ENCODE measurements at places on chromosomes 2 and 18.

- peak; percentile 49 for DNase-seq
Measured at GRCh38 chr2:28408764-28409599, 16.3 kb downstream of the FOSL2 start.

DNA sequence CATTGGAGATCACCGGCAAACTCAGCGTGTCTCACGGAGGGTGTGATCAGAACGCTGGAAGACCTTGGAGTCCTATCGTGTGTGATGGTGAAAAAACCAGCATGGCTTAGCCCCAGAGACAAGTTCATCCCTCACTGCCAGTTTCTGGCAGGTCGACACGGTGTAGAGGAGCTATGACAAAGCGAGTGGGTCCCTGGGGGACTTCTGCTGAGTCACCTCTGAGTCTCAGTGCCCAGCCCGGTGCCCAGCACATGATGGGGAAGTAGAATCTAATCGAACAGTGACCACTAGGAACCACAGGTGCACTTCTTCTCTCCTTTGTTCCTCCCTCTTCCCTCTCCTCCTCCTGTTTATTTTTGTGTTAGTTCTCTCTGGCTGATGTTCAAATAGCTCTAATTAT, 45.9 kb upstream of the KCNF1 start:
- DNase-seq = no peak

GRCh38 chr2:10080536-10081304, 509 bp upstream of the CYS1 start:
- peak; percentile 26 for DNase-seq

- DNase-seq = no peak
Measured at GRCh38 chr2:236162882-236163470, 5.2 kb downstream of the GBX2 start.

DNA sequence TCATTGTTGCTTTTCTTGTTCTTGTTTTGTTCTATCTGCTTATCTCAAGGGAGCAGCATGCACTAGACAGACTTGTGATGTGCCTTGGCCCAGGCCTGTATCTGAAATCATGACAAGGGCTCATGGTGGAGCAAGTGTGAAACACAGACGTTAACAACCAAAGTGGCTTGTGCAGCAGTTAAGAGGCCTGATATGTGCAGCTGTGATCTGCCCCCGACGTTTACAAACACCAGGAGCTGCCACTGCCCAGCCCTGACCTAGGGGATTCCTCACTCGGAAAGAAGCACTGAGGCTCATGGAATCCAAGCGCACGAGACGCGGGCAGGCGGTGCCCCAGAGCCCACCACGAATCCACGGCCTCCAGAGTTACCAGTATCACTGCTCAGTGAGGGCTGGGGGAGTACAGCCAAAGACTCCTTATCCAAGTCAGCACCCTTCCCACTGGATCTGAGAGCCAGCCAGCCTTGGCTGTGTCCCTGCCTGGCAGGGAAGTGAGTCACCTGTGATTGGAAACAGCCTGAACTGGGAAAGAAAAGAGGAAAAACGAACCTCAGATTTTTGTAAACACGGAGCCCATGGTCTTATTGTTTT, 62.3 kb upstream of the SNTG2 start:
- no peak for DNase-seq

- no peak for DNase-seq
Measured at GRCh38 chr18:8752329-8752728, 47.0 kb downstream of the MTCL1 start.

GRCh38 chr2:208671886-208672680, 265.5 kb downstream of the PTH2R start:
- DNase-seq = no peak

- DNase-seq = no peak
Measured at GRCh38 chr2:131425231-131425941, 50.5 kb upstream of the TUBA3D start.

DNA sequence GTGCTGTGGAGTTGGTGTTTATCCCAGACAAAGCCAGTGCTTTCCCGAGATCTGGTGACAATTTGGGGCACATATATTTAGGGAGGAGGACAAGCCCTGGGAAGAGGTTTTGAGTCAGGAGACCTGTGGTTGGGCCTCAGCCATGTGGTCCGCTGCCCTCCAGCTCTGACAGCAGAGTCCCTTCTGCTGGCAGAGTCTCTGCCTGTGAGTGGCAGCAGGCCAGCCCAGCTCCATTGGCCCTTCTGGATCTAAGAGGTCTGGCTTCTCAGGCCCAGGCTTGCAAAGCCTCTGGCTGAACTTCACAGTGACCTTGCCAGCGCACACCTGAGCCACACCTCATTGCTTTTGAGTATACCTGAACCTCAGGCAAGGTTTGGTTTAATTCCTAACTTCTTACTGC, 115.3 kb downstream of the BCL2L11 start:
- DNase-seq = no peak

- DNase-seq = no peak
Measured at GRCh38 chr2:223607476-223607875, 5.3 kb upstream of the SCG2 start.

DNA sequence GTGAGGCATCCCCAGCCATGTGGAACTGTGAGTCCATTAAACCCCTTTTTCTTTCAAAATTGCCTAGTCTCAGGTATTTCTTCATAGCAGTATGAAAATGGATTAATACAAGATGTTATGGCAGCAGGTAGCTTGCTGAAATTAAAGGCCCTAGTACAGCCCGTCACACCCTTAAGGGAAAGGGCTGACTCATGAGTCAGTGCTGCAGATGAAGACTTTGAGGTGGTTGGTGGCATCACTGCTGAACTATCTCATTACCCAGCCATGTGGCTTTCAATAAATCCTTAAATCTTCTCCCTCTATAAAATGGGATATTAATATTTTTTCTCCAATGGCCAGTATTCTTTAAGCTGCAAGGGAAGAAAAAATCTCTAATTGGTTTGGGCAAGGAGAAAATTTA, 226.1 kb upstream of the CCDC68 start:
- DNase-seq = no peak

DNA sequence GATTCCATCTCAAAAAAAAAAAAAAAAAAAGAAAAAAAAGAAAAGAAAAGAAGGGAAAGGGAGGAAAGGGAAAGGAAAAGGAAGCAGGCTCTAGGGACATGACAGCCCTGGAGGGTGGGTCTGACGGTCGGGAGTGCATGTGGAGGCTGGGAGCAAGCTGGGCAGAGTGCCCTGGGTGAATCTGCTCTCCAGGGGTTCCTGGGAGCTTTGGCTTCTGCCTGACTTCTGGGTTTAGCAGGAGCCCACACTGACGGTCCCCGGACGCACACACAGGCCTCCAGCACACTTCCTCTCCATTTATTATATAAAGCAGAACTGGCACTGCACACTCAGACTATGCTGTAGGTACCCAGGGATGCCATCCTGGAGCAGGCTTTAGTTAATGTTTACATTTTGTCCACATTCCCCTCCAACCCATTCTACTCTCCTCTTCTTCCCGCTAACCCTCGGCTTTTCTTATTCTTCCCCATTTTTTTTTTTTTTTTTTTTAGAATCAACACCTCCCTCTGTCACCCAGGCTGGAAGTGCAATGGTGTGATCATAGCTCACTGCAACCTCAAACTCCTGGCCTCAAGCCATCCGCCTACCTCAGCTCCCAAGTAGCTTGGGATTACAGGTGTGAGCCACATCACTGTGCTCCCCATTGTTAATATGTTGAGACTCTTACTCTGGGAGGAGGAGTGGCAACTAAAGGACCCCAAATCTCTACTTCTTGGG, 151.1 kb upstream of the SLC1A4 start:
- no peak for DNase-seq

DNA sequence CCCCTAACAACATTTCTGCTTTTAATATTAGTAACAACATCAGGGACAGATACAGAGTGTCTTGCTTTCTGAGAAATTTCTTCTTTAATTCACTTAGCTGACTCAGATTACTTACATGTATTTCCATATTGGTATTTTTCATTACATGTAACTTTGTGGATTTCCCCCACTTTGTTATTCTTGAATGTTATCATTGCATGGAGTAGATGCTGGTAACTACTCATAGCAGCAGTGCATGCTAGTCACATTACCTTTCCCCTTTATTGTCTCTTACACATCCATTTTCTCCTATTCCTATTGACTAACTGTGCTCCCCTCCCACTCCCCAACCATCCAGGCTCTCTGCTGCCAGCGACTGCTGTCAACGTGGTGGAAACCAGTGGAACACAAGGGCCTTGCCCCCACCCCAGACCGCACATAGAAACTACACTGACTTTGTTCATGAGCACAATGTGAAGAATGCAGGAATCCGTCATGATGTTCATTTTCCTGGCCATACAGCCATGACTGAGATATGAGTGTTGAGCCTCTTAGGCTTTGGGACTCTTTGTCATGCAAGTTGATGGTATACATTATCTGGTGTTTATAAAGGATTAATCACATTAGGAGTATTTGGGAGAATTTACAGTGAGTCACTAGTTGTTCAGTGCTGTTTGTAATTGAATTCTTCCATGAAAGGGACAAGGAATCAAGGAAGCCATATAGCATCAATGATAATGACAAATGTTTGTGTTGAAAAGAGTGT, 91.0 kb downstream of the EPB41L5 start:
- DNase-seq = no peak

DNA sequence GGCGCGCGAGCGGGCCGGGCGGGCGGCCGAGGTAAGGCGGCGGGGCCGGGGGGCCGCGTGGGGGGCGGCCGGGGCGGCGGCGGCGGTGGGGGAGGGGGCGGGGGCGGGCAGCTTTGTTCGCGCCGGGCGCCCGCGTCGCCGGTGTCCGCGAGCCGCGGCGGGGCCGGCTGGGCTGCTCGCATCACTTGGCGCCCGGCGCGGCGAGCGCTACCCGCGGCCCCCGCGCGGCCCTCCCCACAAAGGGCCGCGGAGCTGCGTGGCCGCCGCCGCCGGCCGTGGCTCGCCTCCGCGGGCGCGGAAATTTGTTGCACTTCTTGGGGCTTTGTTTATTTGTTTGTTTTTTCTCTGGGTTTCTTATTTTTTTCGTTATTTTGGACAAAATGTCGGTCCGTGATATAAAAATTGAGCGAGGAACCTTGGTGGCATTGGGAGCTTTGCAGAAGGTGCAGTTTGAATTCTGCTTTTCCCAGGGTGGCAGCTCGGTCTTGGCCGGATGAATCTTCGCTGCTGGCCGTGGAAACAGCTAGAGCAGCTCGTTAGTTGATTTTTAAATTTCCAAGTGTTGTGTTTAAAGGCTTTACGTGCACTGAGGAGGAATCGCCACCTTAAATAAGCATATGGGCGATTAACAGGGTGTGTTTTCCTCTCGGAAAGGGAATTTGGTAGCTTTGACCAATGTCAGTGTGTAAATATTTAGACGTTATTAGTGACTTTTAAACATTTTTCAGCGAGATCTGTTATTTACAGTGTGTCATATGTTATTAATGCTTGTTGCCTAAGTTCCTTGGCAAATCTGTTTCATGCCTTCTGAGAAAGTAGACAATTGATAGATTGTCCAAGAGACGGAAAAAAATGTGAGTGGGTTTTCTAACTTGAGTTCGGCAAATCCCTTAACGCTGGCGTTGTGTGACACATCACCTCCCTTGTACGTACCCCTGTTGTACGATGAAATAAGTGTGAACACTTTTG, 822 bp downstream of the UBE2E3 start:
- DNase-seq = no peak

DNA sequence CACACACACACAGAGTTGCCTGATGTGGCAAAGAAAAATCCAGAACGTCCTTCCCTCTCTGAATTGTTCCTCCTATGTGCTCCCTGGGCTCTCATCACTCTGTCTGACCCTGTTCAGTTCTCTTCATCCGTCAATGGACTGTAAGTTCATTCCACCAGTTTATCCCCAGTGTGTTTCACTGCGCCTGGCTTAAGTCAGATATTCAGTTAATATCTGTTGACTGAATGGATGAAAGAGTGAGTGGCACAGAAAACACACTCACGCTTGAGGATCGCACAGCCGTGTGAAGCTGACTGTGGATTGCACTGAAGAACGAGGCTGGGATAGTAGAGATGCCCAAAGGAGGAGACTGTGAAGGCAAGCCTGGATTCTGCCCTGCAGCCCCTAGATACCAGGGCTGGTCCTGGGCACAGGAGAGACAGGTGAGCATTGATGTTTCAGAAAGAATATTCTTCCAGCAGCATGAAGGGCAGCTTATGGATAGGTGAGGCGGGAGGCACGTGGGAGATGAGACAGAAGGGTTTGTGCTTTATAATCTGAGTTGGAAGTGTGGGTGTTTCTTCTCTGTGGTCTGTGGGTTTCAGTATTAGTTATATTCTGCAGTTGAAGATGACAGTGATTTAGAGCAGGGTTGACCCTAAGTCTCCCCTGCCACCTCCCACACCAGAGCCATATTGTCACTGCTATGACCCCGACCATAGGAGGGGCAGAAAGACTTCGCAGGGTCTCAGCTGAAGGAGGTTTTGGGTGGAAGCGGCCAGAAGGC, 129.9 kb downstream of the SOCS6 start:
- DNase-seq = no peak

- DNase-seq = no peak
Measured at GRCh38 chr2:36367895-36368353, 12.3 kb downstream of the CRIM1 start.

GRCh38 chr2:11388262-11389051, 44.0 kb upstream of the ROCK2 start:
- DNase-seq = no peak

- no peak for DNase-seq
Measured at GRCh38 chr2:182729710-182730339, 13.8 kb downstream of the DNAJC10 start.

DNA sequence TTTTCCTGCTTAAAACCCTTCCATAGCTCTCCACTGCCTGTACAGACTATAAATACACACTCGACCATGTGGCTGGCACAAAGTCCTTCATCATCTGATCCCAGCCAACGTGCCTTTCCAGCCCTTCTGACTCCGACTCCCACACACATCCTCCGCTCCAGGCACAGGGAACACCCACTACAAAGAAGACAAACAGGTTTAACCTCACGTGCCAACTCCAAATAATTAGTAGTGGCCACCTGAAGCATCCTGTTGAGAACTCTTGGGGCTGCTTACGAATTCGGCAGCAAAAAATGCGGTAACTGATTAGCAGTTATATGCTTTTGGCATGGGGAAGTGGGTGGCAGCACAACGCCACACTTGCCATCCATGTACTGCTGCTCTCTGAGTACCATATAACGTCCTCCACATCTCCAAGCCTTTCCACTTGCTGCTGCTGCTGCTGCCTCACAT, 12.1 kb downstream of the SPIRE1 start:
- no peak for DNase-seq

DNA sequence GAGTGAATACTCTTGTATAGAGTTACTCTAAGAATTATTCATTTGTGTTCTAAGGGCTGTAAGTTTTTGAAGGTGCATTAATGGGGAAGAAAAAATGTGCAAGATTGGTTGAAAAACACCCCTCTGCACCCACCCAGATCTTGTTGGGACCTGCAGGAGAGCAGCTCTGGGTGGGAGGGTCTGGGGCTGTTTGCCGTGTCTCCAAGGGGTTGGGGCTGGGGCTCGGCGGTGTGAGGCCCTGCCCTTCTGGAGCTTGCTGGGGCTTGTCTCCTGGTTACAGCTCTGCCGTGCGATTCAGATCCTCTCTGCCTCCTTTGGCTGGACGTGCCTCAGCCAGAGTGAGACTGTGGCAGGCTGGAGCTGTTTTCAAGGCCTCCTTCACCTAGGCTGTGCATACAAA, 26.1 kb downstream of the IGFBP2 start:
- DNase-seq = no peak

DNA sequence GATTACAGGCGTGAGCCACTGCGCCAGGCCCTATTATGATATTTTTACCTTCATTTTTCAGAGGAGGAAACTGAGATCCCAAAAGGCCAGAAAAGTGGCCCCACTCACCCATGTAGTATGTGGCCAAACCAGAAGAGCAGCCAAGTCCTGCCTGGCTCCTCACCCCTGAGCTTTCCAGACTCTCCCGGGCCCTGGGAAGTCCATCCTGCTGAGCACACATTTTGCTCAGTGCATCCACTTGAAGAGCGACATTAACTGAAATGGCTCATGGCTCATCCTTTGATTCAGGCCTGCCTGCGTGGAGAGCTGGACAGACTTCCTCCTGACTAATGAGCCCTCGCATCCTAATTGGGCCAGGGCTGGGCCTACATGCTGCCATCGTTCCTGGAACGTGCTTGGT, 9.5 kb upstream of the NGEF start:
- no peak for DNase-seq
